Activated CD4-positive, CD25-positive, alpha-beta regulatory T cell (primary cell): ENCODE measurements at places on chromosomes 6 and 20.

- no peak for DNase-seq
These were observed 397.8 kb downstream of the KIF16B start for GRCh38 chr20:16175322-16175961.

GRCh38 chr6:53326372-53327016 is 22.3 kb downstream of the ELOVL5 start:
- DNase-seq, result no peak

DNA sequence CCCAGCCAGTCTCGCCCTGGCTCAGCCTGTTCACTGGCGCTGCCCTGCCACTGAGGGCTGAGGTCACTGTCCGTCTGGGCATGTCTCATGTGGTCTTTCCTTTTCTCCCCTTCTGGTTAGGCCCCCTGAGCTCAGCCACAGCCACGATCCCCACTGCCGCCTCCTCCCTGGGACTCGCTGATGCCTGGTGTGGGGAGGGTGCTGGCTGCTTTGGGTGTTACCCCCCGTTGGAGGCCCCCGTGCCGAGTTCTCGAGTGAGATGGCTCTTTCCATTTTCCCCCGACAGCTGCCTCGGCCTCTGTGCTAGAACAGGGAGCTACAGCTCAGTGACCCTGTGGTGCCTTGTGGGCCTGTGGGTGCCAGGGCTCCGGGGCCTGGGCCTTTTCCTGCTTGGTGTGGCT is 14.9 kb upstream of the TCFL5 start:
- DNase-seq, result no peak

- DNase-seq, result no peak
These were observed 35.0 kb downstream of the SIRPA start for GRCh38 chr20:1930165-1930564.

GRCh38 chr20:36507746-36508145 is 33.6 kb upstream of the MYL9 start:
- DNase-seq, result no peak
